Stimulated activated CD8-positive, alpha-beta memory T cell treated with anti-CD3 and anti-CD28 coated beads, Interleukin-4, amount 100 ng/mL, for 4 hours (primary cell): ENCODE measurements at places on chromosomes 16 and 17.
A peak's percentile ranks its signal among the peaks of the same experiment; 100 is the strongest.

GRCh38 chr16:30368122-30368791 lies 2.0 kb downstream of the TBC1D10B start:
- no peak for DNase-seq

- no peak for DNase-seq
Measured at GRCh38 chr16:9307446-9307845, 216.0 kb downstream of the HAPSTR1 start.

GRCh38 chr16:87119168-87119567 lies 198.0 kb downstream of the C16orf95 start:
- no peak for DNase-seq

DNA sequence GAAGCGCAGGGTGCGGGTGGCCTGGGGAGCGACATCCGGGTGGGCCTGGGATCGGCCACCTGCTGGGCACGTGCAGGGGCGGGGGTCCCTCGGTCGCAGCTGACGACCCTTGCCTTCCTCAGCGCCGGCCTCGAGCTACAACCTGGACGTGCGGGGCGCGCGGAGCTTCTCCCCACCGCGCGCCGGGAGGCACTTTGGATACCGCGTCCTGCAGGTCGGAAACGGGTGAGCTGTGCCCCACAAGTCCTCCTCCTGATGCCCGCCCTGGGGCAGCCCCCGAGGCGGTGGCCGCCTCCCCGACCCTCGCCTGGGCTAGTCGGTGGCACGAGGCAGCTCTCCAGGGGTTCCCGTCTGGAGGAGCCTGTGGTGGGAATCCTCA lies 1.5 kb downstream of the ITGAL start:
- DNase-seq, result no peak

- no peak for DNase-seq
Measured at GRCh38 chr17:44071772-44072171, 1.2 kb downstream of the G6PC3 start.

DNA sequence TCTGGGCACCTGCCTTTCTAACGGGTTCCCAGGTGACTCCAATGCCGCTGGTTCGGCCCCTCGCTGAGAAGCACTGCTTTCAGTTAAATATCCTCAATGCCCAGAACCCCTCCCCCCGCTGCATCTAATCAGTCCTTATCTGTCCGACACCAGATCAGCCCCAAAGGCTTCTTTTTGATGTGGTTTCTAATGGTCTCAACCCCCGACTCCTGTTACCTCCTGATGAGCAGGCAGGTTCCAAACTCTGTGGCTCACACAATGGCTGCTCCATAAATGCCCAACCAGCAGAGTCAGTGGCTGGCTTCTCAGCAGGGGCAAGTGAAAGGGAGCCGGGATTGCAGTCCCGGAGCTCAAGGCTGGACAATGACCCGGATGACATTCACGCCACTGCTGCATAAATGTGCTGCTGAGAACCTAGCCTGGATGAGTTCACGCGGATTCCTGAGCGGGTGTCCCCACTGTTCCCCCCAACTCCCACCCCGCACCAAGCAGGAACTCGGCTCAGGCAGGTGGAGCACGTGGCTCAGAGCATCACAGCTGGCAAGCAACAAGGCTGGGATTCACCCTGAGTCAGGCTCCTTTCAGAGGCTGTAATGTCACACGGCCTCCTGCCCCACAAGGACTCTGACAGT lies 1.0 kb upstream of the SLC38A8 start:
- DNase-seq, result no peak

DNA sequence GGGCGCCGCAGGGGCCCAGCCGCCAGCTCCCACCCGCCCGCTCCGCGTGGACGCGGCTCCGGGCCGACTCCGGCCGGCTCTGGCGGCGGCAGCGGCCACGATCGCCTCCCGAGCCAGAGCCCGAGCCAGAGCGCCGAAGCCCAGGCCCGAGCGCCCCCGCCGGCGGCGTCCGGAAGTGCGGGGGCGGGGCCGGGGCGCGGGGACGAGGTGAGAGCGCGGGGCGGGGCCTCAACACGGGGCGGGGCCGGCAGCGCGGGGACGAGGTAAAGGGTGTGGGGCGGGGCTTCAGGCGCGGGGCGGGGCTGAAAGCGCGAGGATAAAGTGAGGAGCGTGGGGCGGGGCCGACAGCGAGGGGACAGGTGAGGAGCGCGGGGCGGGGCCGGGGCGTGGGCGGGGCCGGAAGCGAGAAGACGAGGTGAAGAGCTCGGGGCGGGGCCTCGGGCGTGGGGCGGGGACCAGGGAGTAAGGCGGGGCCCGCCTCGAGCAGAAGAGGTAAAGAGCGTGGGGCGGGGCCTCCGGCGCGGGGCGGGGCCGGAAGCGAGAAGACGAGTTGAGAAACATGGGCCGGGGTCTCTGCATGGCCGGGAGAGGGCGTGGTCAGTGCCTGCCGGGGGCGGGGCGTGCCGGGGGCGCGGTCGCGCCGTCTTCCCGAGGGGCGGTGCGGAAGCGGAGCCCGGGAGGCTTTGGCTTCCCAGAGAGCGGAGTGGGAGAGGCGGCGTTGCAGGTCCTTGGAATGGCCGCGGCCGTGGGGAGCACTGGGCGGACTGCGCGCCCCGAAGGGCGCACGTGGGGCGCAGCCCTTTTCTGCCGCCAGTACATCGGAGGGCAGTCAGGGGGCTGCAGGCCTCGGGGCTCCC lies at the start of gene AXIN1:
AXIN1 (minus strand) TSS at position 177 of the 857 bp plus-strand sequence. CDS start 5,698 bp downstream, outside the sequence.
- DNase-seq, result peak; percentile 100

DNA sequence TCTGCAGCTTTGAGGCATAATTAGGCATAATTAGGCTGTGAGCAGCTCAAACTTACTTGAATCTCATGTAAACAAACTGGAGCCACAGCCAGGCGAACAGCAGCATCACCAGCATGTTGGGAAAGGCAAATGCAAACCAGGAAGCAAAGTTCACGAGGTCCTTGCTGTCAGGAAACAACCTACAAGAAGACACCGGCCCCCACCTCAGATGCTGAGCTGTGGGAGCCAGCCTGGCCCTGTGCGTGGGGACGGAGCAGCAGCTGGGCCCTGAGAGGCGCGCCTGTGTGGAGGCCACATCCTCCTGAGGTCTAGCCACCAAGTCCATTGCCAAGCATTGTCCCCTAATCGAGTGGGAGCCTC lies 12.2 kb downstream of the SLC13A5 start:
- DNase-seq, result no peak

GRCh38 chr17:49667854-49668253 lies 10.0 kb downstream of the SPOP start:
- DNase-seq, result no peak

DNA sequence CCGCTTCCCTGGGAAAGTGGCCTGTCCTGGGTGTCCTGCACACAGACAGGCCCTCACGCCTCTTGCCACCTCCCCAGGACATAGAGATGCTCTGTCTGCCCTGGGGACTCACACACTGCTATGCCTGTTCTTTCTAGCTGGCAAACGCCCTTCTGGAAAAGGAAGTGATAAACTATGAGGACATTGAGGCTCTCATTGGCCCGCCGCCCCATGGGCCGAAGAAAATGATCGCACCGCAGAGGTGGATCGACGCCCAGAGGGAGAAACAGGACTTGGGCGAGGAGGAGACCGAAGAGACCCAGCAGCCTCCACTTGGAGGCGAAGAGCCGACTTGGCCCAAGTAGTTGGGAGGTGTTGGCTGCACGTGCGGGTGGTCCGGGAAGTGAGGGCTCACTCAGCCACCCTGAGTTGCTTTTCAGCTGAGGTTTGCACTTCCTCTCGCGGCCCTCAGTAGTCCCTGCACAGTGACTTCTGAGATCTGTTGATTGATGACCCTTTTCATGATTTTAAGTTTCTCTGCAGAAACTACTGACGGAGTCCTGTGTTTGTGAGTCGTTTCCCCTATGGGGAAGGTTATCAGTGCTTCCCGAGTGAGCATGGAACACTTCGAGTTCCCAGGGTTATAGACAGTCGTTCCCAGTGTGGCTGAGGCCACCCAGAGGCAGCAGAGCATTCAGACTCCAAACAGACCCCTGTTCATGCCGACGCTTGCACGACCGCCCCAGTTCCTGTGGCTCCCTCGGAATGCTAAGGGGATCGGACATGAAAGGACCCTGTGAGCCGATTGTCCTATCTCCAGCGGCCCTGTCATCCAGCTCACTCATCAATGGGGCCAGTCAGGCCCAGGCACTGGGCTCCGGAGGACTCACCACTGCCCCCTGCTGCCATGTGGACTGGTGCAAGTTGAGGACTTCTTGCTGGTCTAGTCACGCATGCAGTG lies 3.5 kb upstream of the RPL13 start:
- DNase-seq, result peak; percentile 61

- DNase-seq, result no peak
Measured at GRCh38 chr16:16139806-16140205, 83.5 kb downstream of the ABCC6 start.

DNA sequence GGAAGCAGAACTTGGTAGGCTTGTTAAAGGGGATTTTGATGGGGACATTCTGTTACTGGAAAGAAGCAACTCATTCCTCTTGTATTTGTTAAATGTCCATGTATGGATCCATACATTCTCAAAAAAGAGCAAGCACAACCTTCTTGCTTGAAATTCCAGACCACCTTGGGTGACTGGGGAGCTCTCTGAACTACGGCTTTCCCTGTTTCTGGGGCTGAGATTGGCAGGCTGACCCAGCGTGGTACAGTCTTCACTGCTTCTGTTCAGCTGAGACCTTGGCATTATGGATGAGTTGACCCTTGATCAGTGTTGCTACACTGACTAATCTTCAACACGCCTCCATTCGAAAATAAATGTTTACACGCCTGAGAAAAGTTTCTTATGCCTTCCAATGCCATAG lies 38.5 kb downstream of the DNAH9 start:
- no peak for DNase-seq

DNA sequence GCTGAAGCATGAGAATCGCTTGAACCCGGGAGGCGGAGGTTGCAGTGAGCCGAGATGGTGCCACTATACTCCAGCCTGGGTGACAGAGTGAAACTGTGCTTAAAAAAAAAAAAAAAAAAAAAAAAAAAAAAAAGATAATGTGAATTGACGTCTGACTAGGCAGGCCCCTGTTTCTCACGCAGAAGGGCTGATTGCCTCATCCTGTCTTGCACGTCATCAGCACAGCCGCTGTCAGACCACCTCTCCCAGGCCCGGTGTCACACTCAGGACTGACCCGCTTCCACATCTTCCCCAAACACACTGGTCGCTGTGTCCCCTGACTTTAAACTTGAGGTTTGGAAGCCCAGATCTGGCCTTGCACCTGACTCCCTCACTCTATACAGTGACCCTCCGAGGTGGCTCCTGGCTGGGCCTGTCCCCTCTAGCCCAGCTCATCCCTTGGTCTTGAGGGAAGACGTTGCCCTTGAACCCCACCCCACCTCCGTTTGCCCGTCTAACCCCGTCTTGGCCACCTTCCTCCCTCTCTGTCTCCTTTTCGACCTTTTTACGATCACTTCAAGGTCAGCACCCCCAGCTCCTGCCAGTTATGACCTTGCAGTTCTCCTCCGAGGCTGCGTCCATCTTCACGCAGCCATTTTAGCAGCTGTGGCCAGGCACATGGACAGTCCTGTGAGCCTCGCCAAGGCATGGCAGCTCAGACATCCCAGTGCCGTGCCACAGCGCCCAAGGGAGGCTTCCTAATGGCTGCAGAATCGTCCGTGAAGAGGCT lies 149.9 kb upstream of the PLCG2 start:
- no peak for DNase-seq

DNA sequence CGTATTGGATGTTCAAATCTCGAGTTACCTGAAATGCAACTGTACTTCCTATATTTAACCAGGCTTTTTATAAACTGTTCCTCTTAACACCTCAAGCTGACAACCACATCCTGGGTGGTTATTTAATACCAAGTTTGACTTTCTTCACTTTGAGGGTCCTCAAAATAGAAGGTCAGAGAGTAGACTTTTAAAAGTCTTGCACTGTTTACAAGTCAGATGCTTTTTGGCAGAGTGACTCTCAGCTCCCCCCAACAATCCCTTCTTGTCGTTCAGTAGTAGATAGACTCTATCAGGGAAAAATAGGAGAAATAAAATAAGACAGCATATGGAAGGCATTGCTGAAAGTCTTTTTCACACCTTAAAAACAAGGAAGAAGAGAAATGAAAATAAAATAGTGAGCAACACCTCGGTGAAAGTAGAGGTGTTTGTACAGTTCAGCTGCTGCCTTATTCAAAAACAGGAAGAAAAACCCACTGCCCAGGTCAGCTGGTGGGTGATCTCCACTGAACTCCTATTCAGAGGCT lies 650.4 kb downstream of the WWOX start:
- no peak for DNase-seq

- DNase-seq, result no peak
Measured at GRCh38 chr17:78771758-78772382, 10.2 kb downstream of the CYTH1 start.

DNA sequence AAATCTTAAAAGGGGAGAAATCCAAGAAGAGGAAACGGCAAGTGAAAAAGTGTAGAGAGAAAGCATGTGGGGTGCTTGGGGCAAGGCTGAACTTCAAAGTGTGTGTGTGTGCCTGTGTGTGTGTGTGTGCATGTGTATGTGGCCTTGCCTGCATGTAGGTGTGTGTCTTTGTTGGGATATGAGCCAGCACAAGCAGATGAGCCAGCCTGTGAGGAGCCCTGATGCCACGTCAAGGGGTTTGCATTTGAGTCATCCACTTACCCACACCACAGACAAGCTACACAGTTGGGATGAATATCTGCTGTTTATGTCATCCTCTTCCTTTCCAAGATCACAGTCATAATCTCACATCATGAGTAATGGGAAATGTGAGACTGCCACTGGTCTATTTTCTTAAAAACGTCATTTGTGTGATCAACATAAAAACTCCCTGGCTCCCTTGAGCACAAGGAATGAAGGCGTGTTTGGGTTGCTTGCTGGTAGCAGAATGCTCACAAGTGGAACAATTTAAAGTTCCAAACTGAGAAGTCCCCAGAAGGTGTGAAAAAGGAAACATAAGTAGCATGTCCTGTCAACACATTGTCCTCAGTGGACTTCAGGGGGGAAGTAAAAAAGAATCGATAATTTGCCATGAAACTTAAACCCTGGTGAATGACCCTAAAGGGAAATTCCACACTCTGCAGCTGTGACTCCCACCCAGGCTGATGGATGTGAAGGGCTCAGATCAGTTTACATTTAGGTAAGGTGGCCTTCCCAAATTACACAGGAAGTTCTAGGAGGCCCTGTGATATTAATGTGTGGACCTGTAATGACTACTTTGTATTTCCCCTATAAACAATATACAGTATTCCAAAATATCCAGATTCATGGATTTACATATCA lies 14.7 kb downstream of the KCTD19 start:
- peak; percentile 22 for DNase-seq

DNA sequence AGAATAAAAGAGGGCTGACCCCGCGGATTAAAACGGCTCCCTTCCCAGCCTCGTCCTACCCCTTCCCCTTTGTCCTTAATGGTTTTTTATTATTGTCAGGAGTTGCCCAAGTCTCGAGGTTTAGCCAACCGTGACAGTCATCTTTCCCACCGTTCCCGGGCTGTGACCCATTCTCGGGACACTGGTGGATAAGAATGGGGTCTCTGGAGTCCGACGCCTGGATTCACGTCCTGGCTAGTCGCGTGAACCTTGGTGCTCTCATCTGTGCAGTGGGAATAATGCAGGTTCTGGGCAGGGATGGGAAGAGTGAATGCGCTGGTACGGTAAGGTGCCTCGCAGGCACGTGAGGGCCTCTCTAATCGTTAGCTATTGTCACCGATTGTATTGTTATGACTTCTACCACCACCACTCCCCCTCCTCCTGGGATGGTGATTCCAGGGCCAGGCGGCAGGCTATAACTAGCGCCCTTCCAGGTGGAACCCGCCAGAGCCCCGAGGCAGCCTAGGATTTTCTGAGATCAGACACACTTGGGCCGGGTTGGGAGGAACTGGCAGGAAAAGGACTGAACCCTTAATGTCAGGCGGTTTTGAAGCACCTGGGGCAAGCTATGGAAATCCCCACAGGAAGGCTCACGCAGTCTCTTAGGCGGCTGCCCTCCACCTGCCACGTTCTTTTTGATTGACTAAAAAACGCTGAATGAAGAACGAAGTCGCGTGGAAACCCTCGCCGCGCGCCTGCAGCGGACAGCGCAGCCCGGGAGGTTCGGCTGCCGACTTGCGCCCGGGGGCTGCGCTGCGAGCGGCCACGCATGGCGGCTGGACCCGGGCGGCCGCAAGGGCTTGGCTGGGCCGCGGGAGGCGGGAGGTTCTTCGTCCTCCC lies 2.7 kb downstream of the HS3ST3B1 start:
- DNase-seq, result no peak
